ENCODE measurements at places on chromosomes 16 and 17. TPM values are rescaled to one million over a fixed set of nuclear protein-coding genes. Genes with fewer than 3 reads are reported as not detected.

The HS3ST2 gene
- total RNA-seq, result not detected

The CTF1 gene
- 0.23 TPM for total RNA-seq

The ZSCAN10 gene
- total RNA-seq, result not detected

The PARD6A gene
- 1.4 TPM for total RNA-seq

The PIRT gene
- total RNA-seq, result not detected

The CD300LB gene
- total RNA-seq, result not detected

The TBC1D3K gene
- not detected for total RNA-seq

The NPB gene
- 1.0 TPM for total RNA-seq

The CANT1 gene
- total RNA-seq, result 88.3 TPM

The AGRP gene
- not detected for total RNA-seq

The NEUROD2 gene
- not detected for total RNA-seq

The VWA3A gene
- 0.08 TPM for total RNA-seq

The STAC2 gene
- total RNA-seq, result 0.14 TPM

The HNF1B gene
- total RNA-seq, result 30.4 TPM

The SLC16A11 gene
- not detected for total RNA-seq

The CDC42EP4 gene
- 76.0 TPM for total RNA-seq

The NUBP2 gene
- 82.4 TPM for total RNA-seq

The NEK8 gene
- total RNA-seq, result 4.4 TPM

The SLC35G6 gene
- not detected for total RNA-seq

The CBLN1 gene
- 0.05 TPM for total RNA-seq

The BIRC5 gene
- total RNA-seq, result 101 TPM

The BEAN1 gene
- 2.5 TPM for total RNA-seq

The AATK gene
- total RNA-seq, result 0.48 TPM

The MILR1 gene
- 1.8 TPM for total RNA-seq

The MT4 gene
- not detected for total RNA-seq

The CA7 gene
- total RNA-seq, result not detected

The FA2H gene
- 37.1 TPM for total RNA-seq

The IRX5 gene
- total RNA-seq, result 1.7 TPM

The TMEM238L gene
- not detected for total RNA-seq

The FBXW10 gene
- 0.96 TPM for total RNA-seq

The KRT20 gene
- total RNA-seq, result 0.17 TPM

The ACE gene
- 0.72 TPM for total RNA-seq

The TRIM65 gene
- 40.2 TPM for total RNA-seq

The OR1F1 gene
- not detected for total RNA-seq

The NPTX1 gene
- total RNA-seq, result 85.9 TPM

Measured in A549 treated with CpdA at 1 μM for 4 hours (cell line).